Activated naive CD4-positive, alpha-beta T cell treated with anti-CD3 and anti-CD28 coated beads, Interleukin-2, amount 10 ng/mL, durations not matched to agents 7 days and 5 days (primary cell): ENCODE measurements at places on chromosomes 7 and 10.
A peak's percentile ranks its signal among the peaks of the same experiment; 100 is the strongest.

DNA sequence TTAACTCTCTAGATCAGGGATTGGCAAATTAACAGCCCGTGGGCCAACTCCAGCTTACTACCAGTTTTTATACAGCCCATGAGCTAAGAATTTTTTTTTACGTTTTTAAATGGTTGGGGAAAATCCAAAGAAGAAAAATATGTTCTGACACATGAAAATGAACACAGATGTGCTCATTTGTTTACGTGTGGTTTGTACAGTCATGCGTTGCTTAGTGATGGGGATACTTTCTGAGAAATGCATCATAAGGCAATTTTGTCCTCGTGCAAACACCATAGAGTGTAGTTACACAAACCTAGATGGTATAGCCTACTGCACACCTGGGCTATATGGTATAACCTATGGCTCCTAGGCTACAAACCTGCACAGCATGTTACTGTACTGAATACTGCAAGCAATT, 8.3 kb upstream of the SMKR1 start:
- H3K27ac ChIP-seq = peak overlapping the region; percentile 12
- H3K4me3 ChIP-seq = no peak overlapping the region
- DNase-seq = no peak

GRCh38 chr7:139648941-139649425, 125.5 kb downstream of the CLEC2L start:
- H3K27ac ChIP-seq = no peak overlapping the region
- peaks cover 3% of the 10 kb centered on the region for H3K36me3 ChIP-seq
- peak overlapping the region; percentile 22 for H3K4me3 ChIP-seq
- no peak for DNase-seq

GRCh38 chr7:6623589-6624245, 8.3 kb downstream of the ZNF853 start:
- peak overlapping the region; percentile 49 for H3K4me3 ChIP-seq
- peaks cover 6% of the 10 kb centered on the region for H3K36me3 ChIP-seq
- H3K27ac ChIP-seq = peak overlapping the region; percentile 85
- peaks cover 9% of the 10 kb centered on the region for H3K27me3 ChIP-seq
- peak; percentile 57 for DNase-seq

- H3K4me3 ChIP-seq = peak overlapping the region; percentile 86
- peak overlapping the region; percentile 98 for H3K27ac ChIP-seq
- peaks cover 36% of the 10 kb centered on the region for H3K27me3 ChIP-seq
- peaks cover 17% of the 10 kb centered on the region for H3K36me3 ChIP-seq
Observed at GRCh38 chr7:151520419-151521261, 945 bp upstream of the RHEB start.

GRCh38 chr10:28382525-28383269, 79.8 kb upstream of the MPP7 start:
- no peak overlapping the region for H3K27ac ChIP-seq
- no peak overlapping the region for H3K4me3 ChIP-seq
- H3K36me3 ChIP-seq = no peaks in the 10 kb centered on the region
- peaks cover 44% of the 10 kb centered on the region for H3K4me1 ChIP-seq
- no peak for DNase-seq

GRCh38 chr10:18246967-18247366, 106.7 kb downstream of the CACNB2 start:
- H3K27me3 ChIP-seq = no peaks in the 10 kb centered on the region
- H3K4me1 ChIP-seq = no peaks in the 10 kb centered on the region
- H3K36me3 ChIP-seq = no peaks in the 10 kb centered on the region
- no peak overlapping the region for H3K4me3 ChIP-seq
- H3K27ac ChIP-seq = no peak overlapping the region
- no peak for DNase-seq

DNA sequence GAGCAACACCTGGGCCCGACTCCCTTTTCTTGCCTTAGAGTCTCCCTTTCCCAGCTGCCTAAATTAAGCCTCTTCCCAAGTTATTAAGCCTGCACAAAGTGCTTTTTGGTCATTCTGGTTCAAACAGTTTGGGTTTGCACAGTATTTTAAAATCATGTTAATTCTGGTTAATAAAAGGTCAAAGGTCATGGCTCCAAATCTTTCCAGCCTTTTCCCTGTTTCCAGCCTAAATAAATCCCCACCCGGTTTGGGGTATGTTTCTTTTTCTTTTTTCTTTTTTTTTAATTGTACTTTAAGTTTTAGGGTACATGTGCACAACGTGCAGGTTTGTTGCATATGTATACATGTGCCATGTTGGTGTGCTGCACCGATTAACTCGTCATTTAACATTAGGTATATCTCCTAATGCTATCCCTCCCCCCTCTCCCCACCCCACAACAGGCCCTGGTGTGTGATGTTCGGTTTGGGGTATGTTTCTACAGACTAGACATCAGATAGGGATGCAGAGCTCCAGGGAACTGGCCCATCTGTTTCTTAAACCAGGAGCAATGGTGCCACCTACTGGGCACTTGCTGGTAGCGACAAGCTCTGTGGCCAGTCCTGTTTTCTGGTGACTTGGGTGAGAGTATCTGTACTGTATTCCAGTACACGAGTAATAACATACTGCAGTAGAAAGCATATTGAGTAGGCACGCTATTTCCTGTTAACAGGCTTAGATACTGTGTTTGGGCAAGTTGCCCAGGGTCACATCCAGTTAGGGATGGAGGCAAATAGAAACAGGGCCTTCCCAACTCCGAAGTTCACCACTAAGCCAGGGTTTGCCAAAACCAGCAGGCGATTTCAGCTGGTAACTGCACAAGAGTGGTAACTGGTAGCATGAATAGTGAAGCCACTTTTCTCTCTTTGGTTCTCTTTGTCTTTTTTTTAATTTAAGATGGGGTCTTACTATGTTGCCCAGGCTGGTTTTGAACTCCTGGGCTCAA, 60.6 kb upstream of the TRIM8 start:
- H3K4me1 ChIP-seq = peaks cover 12% of the 10 kb centered on the region
- H3K27ac ChIP-seq = no peak overlapping the region
- no peak overlapping the region for H3K4me3 ChIP-seq
- peak; percentile 90 for DNase-seq
- H3K27me3 ChIP-seq = no peaks in the 10 kb centered on the region
- H3K36me3 ChIP-seq = no peaks in the 10 kb centered on the region

GRCh38 chr7:90320014-90320413, 1.1 kb downstream of the FAM237B start:
- H3K4me3 ChIP-seq = no peak overlapping the region
- no peak overlapping the region for H3K27ac ChIP-seq
- no peaks in the 10 kb centered on the region for H3K36me3 ChIP-seq

GRCh38 chr10:12177642-12178041, 18.0 kb downstream of the NUDT5 start:
- H3K36me3 ChIP-seq = peaks cover 24% of the 10 kb centered on the region
- no peak overlapping the region for H3K27ac ChIP-seq
- DNase-seq = no peak
- no peaks in the 10 kb centered on the region for H3K27me3 ChIP-seq
- H3K4me1 ChIP-seq = peaks cover 24% of the 10 kb centered on the region

GRCh38 chr10:51747216-51747615, 47.8 kb upstream of the CSTF2T start:
- no peak for DNase-seq
- no peaks in the 10 kb centered on the region for H3K4me1 ChIP-seq
- no peaks in the 10 kb centered on the region for H3K27me3 ChIP-seq
- H3K4me3 ChIP-seq = no peak overlapping the region

DNA sequence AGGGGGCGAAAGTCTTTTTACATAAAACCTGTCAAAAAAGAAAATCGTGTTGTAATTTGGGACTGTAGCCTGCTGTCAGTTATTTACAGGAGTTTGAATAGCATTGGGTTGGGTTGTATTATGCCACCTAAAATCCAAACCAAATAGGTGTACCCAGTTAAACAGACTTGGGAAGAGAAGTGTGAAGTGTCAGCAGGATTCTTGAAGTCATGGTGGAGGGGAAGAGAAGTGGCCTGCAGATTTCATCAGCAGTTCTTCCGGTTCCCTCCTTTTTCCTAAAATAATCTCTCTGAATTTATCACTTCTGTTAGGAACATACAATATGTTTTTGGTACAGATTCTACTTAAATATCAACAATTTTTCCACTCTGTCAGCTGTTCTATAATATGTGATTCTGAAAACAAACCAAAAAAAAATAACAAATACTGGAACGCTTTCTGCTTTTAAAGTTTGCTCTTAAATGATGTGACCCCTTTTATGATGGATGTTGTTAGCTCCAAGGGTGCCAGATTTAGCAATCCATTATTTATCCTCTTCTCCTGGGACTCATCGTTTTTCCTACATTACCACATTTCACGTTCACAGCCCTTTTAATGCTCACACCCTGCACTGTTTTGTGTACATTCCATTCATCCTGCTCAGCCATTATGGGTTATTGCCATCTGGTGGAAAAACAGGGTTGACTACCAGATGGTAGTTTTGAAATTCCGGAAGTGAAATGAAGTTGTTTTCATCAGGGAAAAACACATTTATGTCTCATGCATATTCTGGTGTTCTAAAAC, 18.7 kb upstream of the ARHGAP12 start:
- DNase-seq = no peak
- no peaks in the 10 kb centered on the region for H3K4me1 ChIP-seq
- no peaks in the 10 kb centered on the region for H3K36me3 ChIP-seq
- H3K27ac ChIP-seq = no peak overlapping the region

DNA sequence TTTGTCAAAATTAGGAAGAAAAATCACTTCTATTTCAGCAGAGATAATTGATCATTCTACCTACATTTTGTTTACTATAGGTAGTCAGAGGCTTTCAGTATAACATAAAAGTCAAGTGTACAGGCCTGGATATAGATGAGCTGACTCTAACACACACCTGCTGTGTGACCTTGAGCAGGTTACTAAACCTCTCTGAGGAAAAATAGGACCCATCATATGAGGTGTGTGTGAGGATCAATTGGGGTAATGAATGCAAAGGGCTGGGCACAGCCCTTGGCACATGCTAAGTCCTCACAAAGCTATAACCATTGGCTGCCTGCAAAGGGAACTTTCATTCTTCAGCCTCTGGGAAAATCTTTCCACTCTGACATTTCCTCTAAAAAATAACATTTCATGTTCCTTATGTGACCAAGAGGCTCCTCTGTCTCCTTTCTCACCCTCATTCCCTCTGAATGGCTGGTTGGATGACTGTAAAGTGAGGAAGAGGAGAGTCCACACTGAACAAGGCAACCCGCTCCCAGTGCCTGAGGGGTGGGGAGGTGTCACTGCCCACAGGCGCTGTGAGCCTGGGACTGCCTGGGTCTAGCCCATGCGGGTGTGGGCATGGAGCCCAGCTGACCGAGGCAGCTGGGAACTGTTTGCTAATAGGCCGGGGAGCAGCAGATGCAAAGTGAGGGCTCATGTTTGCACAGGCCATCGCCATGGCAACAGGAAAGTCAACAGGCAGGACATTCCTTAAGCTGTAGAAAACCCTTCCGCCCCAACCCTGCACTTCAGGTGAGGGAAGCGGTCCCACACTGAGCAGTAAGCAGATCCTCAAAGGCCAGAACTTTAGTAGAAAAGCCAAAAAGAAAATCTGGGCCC, 36.8 kb downstream of the MYOF start:
- H3K36me3 ChIP-seq = no peaks in the 10 kb centered on the region
- H3K4me1 ChIP-seq = no peaks in the 10 kb centered on the region
- H3K27ac ChIP-seq = no peak overlapping the region
- H3K4me3 ChIP-seq = no peak overlapping the region
- peaks cover 5% of the 10 kb centered on the region for H3K27me3 ChIP-seq

GRCh38 chr10:91711885-91712680, 79.2 kb upstream of the PPP1R3C start:
- H3K4me3 ChIP-seq = no peak overlapping the region
- DNase-seq = no peak
- H3K4me1 ChIP-seq = no peaks in the 10 kb centered on the region
- peaks cover 18% of the 10 kb centered on the region for H3K27me3 ChIP-seq
- H3K36me3 ChIP-seq = no peaks in the 10 kb centered on the region

- H3K4me1 ChIP-seq = no peaks in the 10 kb centered on the region
- no peak overlapping the region for H3K4me3 ChIP-seq
- H3K36me3 ChIP-seq = no peaks in the 10 kb centered on the region
- no peak for DNase-seq
Observed at GRCh38 chr7:42597300-42597699, 314.6 kb downstream of the C7orf25 start.

DNA sequence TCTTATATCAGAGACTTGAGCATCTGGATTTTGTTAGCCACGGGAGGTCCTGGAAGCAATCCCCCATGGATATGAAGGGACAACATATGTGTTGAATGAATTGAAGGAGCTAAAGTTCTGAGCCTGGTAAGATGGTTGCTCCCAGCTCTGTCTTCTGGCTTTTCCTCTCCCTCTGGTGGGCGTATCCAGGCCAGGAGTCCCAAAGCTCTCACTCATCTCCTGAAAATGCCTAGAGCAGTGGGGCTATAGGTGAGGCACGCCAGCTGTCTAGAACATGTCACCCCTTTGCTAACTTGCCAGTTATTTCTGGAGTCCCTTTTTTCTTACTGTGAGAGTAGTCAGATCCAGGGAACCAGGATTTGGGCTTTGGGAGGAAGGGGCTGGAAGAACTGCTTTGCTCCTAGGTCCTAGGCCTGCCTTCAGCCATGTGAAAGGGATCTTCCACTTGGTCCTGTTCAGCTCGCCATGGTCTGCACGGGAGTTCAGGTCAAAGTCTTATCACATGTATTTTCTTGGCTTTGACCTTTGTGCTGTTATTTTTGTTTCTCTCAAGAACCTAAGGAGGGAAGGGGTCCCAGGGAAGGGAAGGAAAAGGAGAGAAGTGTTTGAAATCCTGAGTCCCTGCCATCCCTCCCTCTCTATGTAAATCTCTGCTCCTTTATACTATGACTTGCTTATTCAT, 73.6 kb downstream of the MINPP1 start:
- H3K27ac ChIP-seq = no peak overlapping the region
- H3K27me3 ChIP-seq = peaks cover 9% of the 10 kb centered on the region
- DNase-seq = no peak
- no peaks in the 10 kb centered on the region for H3K36me3 ChIP-seq

DNA sequence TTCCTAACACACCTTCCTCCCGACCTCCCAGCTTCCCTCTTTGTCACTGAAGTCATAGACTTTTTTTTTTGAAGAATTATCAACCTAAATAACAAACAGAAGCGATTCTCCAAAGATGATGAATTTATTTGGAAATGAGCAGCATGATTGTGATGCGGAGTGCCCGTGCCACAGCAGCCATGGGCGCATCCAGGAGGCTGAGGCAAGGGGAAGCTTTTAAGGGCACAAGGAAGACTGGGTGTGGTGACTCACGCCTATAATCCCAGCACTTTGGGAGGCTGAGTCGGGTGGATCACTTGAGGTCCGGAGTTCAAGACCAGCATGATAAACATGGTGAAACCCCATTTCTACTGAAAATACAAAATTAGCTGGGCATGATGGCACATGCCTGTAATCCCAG, 16.2 kb upstream of the GIMAP8 start:
- no peak overlapping the region for H3K4me3 ChIP-seq
- H3K4me1 ChIP-seq = peaks cover 36% of the 10 kb centered on the region
- no peaks in the 10 kb centered on the region for H3K36me3 ChIP-seq
- peak overlapping the region; percentile 20 for H3K27ac ChIP-seq
- no peak for DNase-seq

DNA sequence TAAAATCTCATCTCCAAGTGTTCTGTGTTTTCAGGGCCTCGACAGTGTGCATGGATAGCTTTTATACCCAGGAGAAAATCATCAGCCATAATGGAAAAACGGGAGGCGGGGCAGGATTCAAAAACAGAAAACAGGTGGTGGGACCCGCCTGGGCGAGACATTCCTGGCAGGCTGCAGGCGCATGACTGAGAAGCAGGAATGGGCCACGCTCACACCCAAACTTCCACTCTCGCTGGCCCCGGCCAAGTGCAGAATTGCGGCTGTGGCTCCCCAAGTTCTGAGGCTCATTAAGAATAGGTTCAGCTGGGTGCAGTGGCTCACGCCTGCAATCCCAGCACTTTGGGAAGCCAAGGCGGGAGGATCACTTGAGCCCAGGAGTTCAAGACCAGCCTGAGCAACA, 60.6 kb downstream of the C10orf143 start:
- no peaks in the 10 kb centered on the region for H3K4me1 ChIP-seq
- no peaks in the 10 kb centered on the region for H3K36me3 ChIP-seq
- DNase-seq = no peak
- no peak overlapping the region for H3K4me3 ChIP-seq
